ENCODE measurements at places on chromosomes 11 and 22. TPM values are rescaled to one million over a fixed set of nuclear protein-coding genes. Genes with fewer than 3 reads are reported as not detected.

SLC16A8 gene
- 2.4 TPM for total RNA-seq

C11orf65 gene
- total RNA-seq, result 3.3 TPM

HORMAD2 gene
- 0.25 TPM for total RNA-seq

MISFA gene
- total RNA-seq, result 1.7 TPM

SCUBE2 gene
- total RNA-seq, result 0.94 TPM

KRTAP5-9 gene
- total RNA-seq, result 1.2 TPM

ZC3H7B gene
- 46.9 TPM for total RNA-seq

APOL5 gene
- total RNA-seq, result not detected

TSGA10IP gene
- 0.97 TPM for total RNA-seq

IL18 gene
- total RNA-seq, result 0.44 TPM

Data from motor neuron (in vitro differentiated cells).